G401 (cell line): ENCODE measurements at places on chromosomes 12 and 14. TPM values are rescaled to one million over a fixed set of nuclear protein-coding genes. Genes with fewer than 3 reads are reported as not detected.

RPS6KL1 gene
- 31.0 and 33.7 TPM in 2 replicates for total RNA-seq

DNA sequence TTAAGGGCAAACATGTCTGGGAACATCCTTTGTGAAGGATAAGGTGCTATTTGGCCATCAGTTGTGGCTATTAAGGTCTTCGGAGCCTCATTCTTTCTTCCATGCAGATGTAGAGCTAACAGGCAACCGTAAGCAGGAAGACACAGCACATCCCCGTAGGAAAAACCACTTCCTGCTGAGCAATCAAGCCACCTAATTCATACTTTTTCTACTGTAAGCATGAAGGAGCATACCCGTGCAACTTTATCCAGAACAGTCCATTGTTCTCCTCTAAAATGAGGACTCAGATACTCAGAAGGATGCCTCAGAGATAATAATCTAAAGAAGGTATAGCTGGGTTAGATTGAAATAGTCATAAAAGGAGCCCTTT, 232.0 kb downstream of the PPM1H start:
- DNase-seq, result no peak

- DNase-seq, result no peak
Measured at GRCh38 chr12:212415-212714, 1.6 kb downstream of the SLC6A12 start.

LPCAT3 gene
- 59.1 and 68.3 TPM in 2 replicates for total RNA-seq

- DNase-seq, result no peak
Measured at GRCh38 chr12:52254965-52255751, 19.3 kb upstream of the KRT86 start.

PLEKHG3 gene
- 5.2 and 6.7 TPM in 2 replicates for total RNA-seq

- DNase-seq, result no peak
Measured at GRCh38 chr12:103462675-103463074, 33.1 kb downstream of the C12orf42 start.

CELA1 gene
- total RNA-seq, result not detected in 2 replicates

- no peak for DNase-seq
Measured at GRCh38 chr12:121966959-121967358, 48.6 kb downstream of the CFAP251 start.

CFAP54 gene
- 0.06 and 0.20 TPM in 2 replicates for total RNA-seq

- DNase-seq, result no peak
Measured at GRCh38 chr14:78469947-78470346, 299.8 kb downstream of the NRXN3 start.

- no peak for DNase-seq
Measured at GRCh38 chr14:75260025-75260763, 18.4 kb upstream of the FOS start.

- no peak for DNase-seq
Measured at GRCh38 chr12:94308612-94309011, 151.1 kb downstream of the CEP83 start.

DBX2 gene
- not detected in 2 replicates for total RNA-seq

DNA sequence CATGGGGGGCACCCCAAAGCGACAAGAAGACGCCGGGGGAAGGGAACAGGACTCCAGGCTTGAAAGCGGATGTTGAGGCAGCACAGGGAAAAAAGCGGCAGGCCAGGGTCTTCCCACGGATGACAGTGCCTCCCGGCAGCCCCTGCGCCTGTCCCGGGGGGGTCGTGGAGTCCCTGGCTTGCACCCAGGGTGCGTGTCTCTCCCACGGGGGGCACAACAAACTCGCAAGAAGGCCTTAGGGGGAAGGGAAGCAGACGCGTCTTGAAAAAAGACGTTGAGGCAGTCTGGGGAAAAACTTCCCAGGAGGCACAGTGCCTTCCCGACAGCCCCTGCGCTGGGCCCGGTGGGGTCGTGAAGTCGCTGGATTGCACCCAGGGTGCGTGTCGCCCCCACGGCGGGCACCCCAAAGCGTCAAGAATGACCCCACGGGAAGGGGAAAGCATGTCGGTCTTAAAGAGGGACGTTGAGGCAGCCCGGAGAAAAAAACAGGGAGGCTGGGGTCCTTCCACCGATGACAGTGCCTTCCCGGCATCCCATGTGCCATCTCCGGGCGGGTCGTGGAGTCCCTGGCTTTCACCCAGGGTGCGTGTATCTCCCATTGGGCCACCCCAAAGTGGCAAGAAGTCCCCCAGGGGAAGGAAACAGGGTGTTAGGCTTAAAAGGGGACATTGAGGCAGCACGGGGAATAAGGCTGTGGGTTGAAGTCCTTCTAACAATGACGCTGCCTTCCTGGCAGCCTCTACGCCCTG, 159.9 kb upstream of the ALG10B start:
- no peak for DNase-seq

PLBD1 gene
- total RNA-seq, result not detected in 2 replicates

GRCh38 chr12:105998561-105998960, 140.2 kb downstream of the NUAK1 start:
- no peak for DNase-seq

CCDC177 gene
- 0.75 TPM in 1 of 2 replicates, not detected in the other for total RNA-seq

GRCh38 chr14:101202627-101203404, 299.3 kb upstream of the RTL1 start:
- DNase-seq, result no peak

TEX52 gene
- not detected in 2 replicates for total RNA-seq

CCDC59 gene
- 69.2 and 74.5 TPM in 2 replicates for total RNA-seq

RAD9B gene
- 0.41 TPM in 1 of 2 replicates, not detected in the other for total RNA-seq

- no peak for DNase-seq
Measured at GRCh38 chr14:52907949-52908348, 42.9 kb downstream of the FERMT2 start.
